ENCODE measurements at places on chromosomes 16 and 17.

- no peaks in the 10 kb centered on the region for H3K4me1 ChIP-seq
- H3K27ac ChIP-seq, result no peak overlapping the region
- no peaks in the 10 kb centered on the region for H3K36me3 ChIP-seq
- no peak overlapping the region for H3K4me3 ChIP-seq
Measured at GRCh38 chr17:34542700-34543336, 36.6 kb upstream of the TMEM132E start.

- no peak for DNase-seq
- H3K27me3 ChIP-seq, result no peaks in the 10 kb centered on the region
- H3K4me3 ChIP-seq, result no peak overlapping the region
- H3K36me3 ChIP-seq, result no peaks in the 10 kb centered on the region
- no peaks in the 10 kb centered on the region for H3K4me1 ChIP-seq
Measured at GRCh38 chr16:55052741-55053415, 122.2 kb downstream of the IRX5 start.

- peaks cover 5% of the 10 kb centered on the region for H3K36me3 ChIP-seq
- H3K27me3 ChIP-seq, result no peaks in the 10 kb centered on the region
- no peak for DNase-seq
- H3K4me1 ChIP-seq, result no peaks in the 10 kb centered on the region
Measured at GRCh38 chr16:30551781-30552180, 6.4 kb downstream of the ZNF764 start.

DNA sequence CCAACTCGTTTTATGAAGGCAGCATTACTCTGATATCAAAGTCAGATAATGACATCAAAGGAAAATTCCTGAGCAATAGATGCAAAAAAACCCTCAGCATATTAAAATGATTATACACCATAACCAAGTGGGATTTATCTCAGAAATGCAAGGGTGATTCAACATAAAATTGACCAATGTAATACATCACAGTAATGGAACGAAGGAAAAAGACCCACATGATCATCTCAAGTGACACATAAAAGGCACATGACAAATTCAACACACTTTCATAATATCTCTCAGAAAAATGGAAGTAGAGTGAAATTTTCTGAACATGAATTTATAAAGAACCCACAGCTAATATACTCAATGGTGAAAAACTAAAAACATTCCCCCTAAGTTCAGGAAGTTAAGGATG, 118.8 kb downstream of the ITFG1 start:
- H3K27ac ChIP-seq, result no peak overlapping the region
- H3K4me1 ChIP-seq, result peaks cover 4% of the 10 kb centered on the region
- H3K27me3 ChIP-seq, result no peaks in the 10 kb centered on the region
- peaks cover 11% of the 10 kb centered on the region for H3K36me3 ChIP-seq

DNA sequence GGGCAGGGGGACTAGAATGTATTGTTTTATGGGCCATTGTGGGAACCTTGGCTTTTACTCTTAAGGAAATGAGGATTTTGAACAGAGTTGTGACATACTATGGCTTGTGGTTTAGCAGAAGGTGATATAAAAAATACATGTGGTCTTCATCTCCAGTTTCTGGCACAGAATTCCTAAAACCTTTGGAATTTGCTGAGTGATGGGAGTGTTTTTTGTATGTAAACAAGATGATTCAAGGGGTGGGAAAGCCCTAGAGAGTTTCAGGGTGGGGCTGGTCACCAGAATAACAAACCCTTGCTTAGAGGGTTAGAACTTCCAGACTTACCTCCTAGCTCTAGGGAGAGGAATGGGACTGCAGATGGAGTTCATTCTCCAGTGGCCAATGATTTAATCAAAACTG, 316.1 kb downstream of the PHKB start:
- H3K4me1 ChIP-seq, result peaks cover 20% of the 10 kb centered on the region
- no peaks in the 10 kb centered on the region for H3K27me3 ChIP-seq
- no peak for DNase-seq
- no peak overlapping the region for H3K27ac ChIP-seq

- no peak for DNase-seq
- no peak overlapping the region for H3K27ac ChIP-seq
- no peaks in the 10 kb centered on the region for H3K36me3 ChIP-seq
- H3K27me3 ChIP-seq, result 0 out of 2 replicates have a peak, but pooled peaks cover 3% of the 10 kb centered on the region
Measured at GRCh38 chr16:11374255-11374654, 29.0 kb downstream of the RMI2 start.

GRCh38 chr16:69942099-69942491, 9.0 kb upstream of the CLEC18A start:
- no peak overlapping the region for H3K4me3 ChIP-seq
- no peaks in the 10 kb centered on the region for H3K27me3 ChIP-seq
- no peak overlapping the region for H3K27ac ChIP-seq
- no peak for DNase-seq
- no peaks in the 10 kb centered on the region for H3K4me1 ChIP-seq

GRCh38 chr16:87740441-87740840, 25.3 kb downstream of the KLHDC4 start:
- no peaks in the 10 kb centered on the region for H3K4me1 ChIP-seq
- no peak overlapping the region for H3K27ac ChIP-seq
- H3K36me3 ChIP-seq, result peaks cover 6% of the 10 kb centered on the region
- no peak overlapping the region for H3K4me3 ChIP-seq
- DNase-seq, result no peak

DNA sequence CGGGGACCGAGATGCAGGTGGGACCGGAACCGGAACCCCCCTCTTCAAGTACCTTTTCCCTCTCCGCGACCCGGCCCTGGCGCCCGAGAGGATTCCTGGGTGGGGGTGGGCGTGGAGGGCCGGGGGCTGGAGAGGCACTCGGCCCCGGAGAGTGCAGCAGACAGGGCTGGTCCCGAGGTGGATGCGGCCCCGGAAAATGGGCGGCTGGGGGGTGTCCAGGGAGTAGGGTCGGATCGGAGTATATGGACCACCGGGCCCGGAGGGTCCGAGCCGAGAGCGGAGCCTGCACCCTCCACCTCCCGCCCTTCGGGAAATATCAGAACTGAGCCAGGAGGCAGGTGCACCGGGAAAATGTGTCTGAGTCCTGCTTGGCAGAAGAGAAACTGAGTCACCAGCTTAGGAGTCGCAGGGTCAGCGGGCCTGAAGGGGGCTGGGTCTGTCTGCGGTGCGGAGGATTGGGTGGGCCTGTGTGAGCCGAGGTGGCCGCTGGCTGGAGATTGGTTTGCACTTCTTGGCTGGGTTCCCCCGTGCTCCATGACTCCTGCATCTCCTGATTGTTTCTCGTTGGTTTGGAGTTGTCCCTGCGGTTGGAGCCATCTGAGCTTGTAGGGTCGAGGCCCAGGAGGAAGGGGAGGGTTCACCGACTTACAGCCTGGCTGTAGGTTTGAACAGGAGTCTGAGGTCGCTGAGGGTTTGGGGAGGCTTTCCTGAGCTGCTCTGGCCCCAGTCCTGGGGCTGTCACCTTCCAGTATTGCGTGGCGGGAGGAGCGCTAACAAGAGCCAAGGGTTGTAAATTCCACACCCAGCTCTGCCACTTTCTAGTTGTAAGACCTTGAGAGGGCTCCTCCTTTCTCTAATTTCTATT, 518 bp downstream of the SH2B1 start:
- no peaks in the 10 kb centered on the region for H3K27me3 ChIP-seq
- H3K4me1 ChIP-seq, result peaks cover 22% of the 10 kb centered on the region
- H3K4me3 ChIP-seq, result peak overlapping the region; percentile 98
- H3K27ac ChIP-seq, result peak overlapping the region; percentile 90

- H3K27me3 ChIP-seq, result no peaks in the 10 kb centered on the region
- no peak overlapping the region for H3K27ac ChIP-seq
- H3K36me3 ChIP-seq, result no peaks in the 10 kb centered on the region
- H3K4me1 ChIP-seq, result peaks cover 5% of the 10 kb centered on the region
- DNase-seq, result no peak
- H3K4me3 ChIP-seq, result no peak overlapping the region
Measured at GRCh38 chr17:42171831-42172230, 9.1 kb downstream of the KCNH4 start.

- no peaks in the 10 kb centered on the region for H3K36me3 ChIP-seq
- H3K27ac ChIP-seq, result peak overlapping the region; percentile 96
- H3K4me1 ChIP-seq, result peaks cover 65% of the 10 kb centered on the region
Measured at GRCh38 chr17:73151916-73152632, 12.7 kb upstream of the SSTR2 start.

DNA sequence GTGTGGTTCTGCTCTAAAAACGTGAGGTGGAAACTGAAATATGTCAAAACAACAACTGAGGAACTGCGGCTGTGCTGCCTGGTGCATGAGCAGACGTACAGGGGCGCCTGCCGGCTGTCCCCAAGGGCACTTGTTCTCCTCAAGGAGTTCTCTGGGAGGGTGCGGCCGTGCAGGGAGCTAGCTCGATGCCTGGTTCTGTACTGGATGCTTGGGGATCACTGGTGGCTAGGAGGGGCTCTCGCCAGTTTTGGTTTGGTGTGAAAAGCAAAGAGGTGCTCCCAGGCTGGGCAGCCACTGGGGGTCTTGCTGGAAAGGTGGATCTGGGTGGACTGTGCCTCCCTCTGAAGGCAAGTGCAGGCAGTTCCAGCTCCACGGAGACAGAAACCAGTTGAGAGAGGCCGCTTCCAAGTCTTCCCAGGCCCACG, 41.9 kb upstream of the ATP2A3 start:
- no peaks in the 10 kb centered on the region for H3K36me3 ChIP-seq
- H3K27me3 ChIP-seq, result no peaks in the 10 kb centered on the region
- DNase-seq, result no peak
- H3K4me1 ChIP-seq, result peaks cover 14% of the 10 kb centered on the region
- H3K27ac ChIP-seq, result no peak overlapping the region

- H3K36me3 ChIP-seq, result no peaks in the 10 kb centered on the region
- DNase-seq, result peak; percentile 39
- H3K27ac ChIP-seq, result peak overlapping the region; percentile 41
- H3K4me1 ChIP-seq, result peaks cover 62% of the 10 kb centered on the region
- H3K27me3 ChIP-seq, result no peaks in the 10 kb centered on the region
Measured at GRCh38 chr16:53768593-53768992, 64.6 kb downstream of the FTO start.

GRCh38 chr17:285751-286422, 66.7 kb downstream of the RPH3AL start:
- no peaks in the 10 kb centered on the region for H3K36me3 ChIP-seq
- DNase-seq, result no peak
- no peaks in the 10 kb centered on the region for H3K27me3 ChIP-seq
- peaks cover 4% of the 10 kb centered on the region for H3K4me1 ChIP-seq
- H3K4me3 ChIP-seq, result no peak overlapping the region

GRCh38 chr16:23967775-23968174, 132.0 kb downstream of the PRKCB start:
- no peak for DNase-seq
- H3K27me3 ChIP-seq, result no peaks in the 10 kb centered on the region
- H3K36me3 ChIP-seq, result no peaks in the 10 kb centered on the region
- no peak overlapping the region for H3K27ac ChIP-seq
- H3K4me1 ChIP-seq, result no peaks in the 10 kb centered on the region

DNA sequence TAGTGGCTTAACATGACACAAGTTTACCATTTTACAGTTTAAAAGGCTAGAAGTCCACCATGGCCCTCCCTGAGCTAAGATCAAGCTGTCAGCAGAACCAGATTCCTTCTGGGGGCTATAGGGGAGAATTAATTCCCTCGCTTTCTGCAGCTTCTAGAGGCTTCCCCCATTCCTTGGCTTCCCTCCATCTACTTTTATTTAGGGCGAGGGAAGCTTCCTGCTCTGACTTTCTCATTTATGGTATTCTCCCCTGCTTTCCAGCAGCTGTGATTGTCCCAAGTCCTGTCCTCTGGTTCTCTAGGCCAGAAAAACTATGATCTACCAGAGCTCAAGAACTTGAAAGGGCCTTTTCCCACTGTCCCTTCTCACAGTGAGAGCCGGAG, 4.3 kb downstream of the CETP start:
- H3K27ac ChIP-seq, result 0 out of 2 replicates have a peak overlapping the region, but pooled peaks have one; percentile 38
- no peaks in the 10 kb centered on the region for H3K36me3 ChIP-seq
- no peak for DNase-seq
- H3K4me1 ChIP-seq, result peaks cover 29% of the 10 kb centered on the region
- no peak overlapping the region for H3K4me3 ChIP-seq

DNA sequence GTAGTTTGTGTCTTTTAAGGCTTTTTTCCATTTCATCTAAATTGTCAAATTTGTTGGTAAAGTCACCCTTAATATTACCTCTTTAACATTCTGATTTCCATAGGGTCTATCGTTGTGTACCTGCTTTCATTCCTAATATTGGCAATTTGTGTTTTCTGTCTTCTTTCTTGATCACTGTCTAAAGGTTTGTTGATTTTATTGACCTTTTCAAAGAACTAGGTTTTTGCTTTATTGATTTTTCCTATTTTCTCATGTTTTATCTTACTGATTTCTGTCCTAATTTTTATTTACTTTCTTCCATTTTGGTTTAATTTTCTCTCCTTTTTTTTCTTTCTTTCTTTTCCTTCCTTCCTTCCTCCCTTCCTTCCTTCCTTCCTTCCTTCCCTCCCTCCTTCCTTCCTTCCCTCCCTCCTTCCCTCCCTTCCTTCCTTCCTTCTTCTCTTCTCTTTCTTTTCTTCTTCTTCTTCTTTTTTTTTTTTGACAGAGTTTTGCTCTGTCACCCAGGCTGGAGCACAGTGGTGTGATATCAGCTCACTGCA, 86.3 kb downstream of the CYLD start:
- peaks cover 5% of the 10 kb centered on the region for H3K4me1 ChIP-seq
- no peak for DNase-seq
- no peak overlapping the region for H3K27ac ChIP-seq
- H3K36me3 ChIP-seq, result no peaks in the 10 kb centered on the region

- H3K27me3 ChIP-seq, result no peaks in the 10 kb centered on the region
- DNase-seq, result peak; percentile 89
- H3K4me3 ChIP-seq, result no peak overlapping the region
- H3K27ac ChIP-seq, result no peak overlapping the region
Measured at GRCh38 chr17:50094243-50094752, 853 bp upstream of the PDK2 start.

GRCh38 chr17:77210331-77210730, 69.6 kb downstream of the SEC14L1 start:
- peaks cover 33% of the 10 kb centered on the region for H3K36me3 ChIP-seq
- H3K4me1 ChIP-seq, result peaks cover 60% of the 10 kb centered on the region
- peak; percentile 63 for DNase-seq
- H3K27ac ChIP-seq, result peak overlapping the region; percentile 98

DNA sequence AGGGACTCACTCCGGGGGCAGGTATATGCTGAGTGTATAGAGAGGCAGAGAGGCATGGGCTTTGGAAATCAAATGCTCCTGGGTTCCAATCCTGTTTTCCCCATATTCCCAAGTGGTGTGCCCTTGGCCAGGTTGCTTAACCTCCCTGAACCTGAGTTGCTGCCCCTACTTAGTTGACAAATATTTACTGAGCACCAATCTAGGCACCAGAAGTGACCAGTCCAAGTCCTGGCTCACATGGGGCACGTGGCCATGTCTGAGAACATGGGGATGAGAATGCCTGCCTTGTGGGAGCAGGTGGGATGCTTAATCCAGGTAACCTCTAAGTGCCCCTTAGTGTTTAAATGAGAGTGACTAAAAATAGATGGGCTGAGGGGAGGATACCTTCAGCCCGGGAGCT, 4.2 kb downstream of the SOCS3 start:
- no peak overlapping the region for H3K4me3 ChIP-seq
- peaks cover 35% of the 10 kb centered on the region for H3K4me1 ChIP-seq
- H3K27ac ChIP-seq, result no peak overlapping the region
- DNase-seq, result no peak
- H3K27me3 ChIP-seq, result no peaks in the 10 kb centered on the region

DNA sequence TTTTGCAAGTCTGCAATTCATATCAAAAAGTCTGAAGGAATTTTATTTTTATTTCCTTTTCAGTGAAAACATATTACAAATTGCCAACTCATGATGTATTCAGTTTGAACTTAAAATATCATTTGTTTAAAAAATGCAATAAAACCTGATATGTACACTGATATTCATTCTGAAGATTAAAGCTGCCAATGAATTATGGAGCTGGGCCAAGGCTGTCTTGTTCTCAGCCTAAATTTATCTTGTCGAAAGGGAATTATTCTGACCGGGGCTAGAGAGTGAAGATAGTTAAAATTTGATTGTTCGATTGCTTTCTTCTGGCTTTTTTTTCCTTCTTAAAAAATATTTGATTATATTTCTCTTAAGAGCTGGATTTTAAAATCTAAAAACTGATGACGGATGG, 54.0 kb upstream of the RBFOX1 start:
- H3K4me1 ChIP-seq, result no peaks in the 10 kb centered on the region
- H3K4me3 ChIP-seq, result no peak overlapping the region
- no peaks in the 10 kb centered on the region for H3K27me3 ChIP-seq
- no peaks in the 10 kb centered on the region for H3K36me3 ChIP-seq
